ENCODE measurements at places on chromosomes 16 and 17.

DNA sequence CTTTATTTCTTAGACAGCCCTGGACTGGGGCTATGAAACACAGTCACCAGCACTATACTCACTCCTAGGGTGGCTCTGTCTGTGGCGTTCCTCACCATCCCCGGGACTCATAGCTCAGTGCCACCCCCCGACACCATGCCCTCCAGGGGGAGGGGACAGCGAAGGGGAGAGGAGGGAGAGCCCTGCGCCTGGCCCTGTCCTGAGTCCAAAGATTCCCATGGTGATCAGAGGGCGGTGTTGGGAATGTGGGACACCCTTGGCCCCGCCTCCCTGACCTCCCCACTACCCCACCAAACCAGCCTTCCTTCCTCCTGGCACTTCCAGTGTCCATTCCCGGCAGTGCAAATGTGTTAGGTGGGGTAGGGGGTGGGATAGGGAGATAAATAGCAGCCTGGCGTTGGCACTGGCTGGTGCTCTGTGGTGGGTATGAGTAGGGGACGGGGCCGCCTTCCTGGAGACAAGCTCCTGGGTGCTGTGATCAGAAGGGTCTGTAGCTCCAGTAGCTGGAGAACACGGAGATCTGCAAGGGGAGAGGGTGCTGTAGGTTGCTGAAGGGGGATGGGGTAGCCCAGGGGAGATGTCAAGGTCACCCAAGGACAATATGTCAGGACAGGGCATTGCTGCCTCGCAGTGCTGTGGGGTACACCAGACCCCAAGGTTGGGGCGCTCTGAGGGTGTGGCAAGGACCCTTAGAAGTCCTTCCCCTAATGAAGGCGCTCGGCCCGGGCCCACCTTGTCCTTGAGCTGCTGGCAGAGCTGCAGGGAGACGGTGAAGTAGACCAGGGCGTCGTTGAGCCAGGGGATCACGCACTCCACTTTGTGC, 2.0 kb downstream of the SMIM22 start:
- no peak for DNase-seq

DNA sequence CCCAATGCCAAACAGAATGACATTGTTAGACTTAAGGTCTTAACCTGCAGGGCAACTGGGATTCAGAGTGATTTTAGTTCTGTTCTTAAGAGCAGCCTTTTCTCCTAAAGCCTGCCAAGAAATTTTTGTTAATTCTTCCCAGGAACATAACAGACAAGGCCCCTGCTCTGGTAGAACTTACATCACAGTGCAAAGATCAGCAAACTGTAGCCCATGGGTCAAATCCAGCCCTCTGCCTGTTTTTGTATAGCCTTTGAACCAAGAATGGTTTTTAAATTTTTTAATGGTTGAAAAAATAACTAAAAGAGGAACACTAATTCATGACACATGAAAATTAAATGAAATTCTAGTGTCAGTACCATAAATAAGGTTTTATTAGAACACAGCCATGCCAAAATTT, 3.8 kb downstream of the ACSM3 start:
- no peak for DNase-seq

- DNase-seq: no peak
Measured at GRCh38 chr17:73184136-73184993, 8.5 kb upstream of the COG1 start.

DNA sequence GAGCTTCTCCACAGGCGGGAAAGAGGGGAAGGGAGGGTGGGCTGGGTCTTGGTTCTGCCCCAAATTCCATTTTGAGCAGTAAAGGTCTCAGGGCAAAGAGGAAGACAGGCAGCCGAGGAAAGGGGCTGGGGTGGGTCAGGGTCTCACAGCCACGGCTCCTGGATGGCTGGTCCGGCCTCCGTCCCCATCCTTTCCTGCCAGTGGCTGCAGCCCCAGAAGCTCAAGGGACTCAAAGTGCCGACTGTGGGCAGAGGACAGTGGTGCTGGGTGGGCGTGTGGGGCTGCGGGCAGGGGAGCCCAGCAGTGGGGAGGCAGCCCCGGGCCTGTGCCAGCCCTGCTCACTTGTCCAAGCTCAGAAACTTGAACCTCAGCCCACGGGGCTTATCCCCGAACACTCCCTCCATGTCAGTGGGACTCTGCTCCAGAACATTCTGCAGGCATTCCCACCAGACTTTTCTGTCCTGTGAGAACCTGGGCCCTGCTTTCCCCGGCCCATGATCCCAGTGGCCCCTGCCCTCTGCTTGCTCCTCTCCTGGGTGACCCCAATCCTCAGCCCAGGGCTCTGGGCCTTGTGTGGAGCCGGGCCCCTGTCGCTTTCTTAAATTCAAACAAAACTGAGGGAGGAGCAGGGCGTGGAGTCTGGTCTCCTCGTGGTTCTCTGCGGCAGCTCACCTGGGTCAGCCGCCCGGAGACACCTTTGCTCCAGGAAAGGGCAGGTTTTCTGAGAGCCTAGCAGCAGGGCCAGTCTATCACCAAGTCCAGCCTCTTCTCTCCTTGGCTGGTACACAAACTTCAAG, 117.8 kb upstream of the METRNL start:
- DNase-seq: no peak

DNA sequence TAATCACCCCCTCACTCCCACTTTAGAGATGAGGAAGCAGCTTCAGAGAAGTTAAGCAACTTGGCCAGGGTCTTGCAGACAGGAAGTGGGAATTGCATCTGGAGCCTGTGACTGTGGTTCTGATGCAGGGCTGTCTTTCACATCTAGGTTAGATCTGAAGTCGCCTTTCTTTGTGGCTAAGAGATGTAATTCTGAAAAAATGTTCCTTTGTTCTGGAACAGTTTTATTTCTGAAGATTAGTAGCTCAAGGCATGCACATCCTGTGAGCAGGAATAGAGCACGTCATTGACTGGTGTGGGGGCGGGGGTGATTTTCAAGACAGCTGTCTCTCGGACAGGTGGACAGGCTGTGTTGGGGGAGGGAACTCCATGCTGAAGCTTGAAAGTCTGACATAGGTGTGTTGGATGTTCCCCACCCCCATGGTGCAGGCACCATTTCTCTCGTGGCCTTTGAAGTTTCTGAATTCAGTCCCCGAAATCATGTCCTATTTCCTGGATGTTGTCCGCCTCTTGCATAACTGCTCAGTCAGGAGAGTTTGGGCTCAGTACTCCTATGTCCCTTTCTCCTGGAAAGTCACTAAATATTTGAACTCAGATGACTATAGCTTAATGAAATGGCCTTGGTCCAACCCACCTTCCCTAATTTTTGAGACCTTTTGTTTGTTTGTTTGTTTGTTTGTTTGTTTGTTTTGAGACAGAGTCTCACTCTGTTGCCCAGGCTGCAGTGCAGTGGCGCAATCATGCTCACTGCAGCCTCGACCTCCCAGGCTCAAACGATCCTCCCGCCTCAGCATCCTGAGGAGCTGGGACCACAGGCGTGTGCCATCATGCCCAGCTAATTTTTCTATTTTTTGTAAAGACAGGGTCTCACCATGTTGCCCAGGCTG, 21.0 kb upstream of the HERPUD1 start:
- peak; percentile 82 for DNase-seq

DNA sequence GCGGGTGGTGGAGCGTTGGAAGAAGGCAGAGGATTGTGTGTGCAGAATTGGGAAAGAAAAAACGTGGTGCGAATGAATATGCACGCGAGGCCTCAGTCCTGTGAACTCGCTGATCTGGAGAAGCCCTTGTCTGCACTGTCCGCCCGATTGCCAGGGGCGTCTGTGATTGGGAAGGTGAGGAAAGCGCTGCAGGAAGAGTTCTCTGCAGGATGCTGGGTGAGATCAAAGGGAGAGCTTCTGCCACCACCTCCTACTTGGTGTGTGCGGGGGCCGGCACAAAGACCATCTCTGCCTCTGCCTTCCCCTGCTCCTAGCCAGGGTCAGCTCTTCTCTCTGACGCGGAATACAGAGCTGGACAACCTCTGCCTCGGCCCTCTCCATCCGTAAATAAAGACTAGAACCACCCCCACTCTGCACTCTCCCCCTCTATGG, 841 bp upstream of the RAB5C start:
- peak; percentile 23 for DNase-seq

- DNase-seq: no peak
Measured at GRCh38 chr17:14427900-14428647, 127.2 kb downstream of the HS3ST3B1 start.

- DNase-seq: no peak
Measured at GRCh38 chr17:70624211-70624610, 454.9 kb downstream of the KCNJ2 start.

GRCh38 chr17:45230787-45231480, 9.2 kb downstream of the FMNL1 start:
- peak; percentile 44 for DNase-seq

DNA sequence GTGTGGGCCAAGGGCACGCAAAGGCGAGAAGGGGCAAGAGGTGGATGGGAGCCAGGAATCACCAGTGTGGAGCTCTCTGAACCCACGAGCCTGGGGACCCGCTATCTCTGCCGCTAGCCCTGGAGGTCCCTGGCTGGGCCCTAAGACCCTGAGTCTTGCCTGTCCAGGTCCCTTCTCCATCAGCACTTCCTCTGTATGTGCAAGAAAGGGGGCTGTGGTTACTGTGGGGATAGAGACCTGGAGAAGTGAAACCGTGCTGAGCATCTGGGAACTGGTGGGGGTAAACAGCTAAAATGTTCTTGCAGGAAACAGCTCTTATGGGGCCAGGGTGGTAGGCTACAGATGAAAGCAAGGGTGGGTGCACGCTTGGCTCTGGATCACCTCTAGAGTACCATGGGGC, 3.1 kb downstream of the SPNS3 start:
- no peak for DNase-seq

GRCh38 chr17:7889166-7889955, 772 bp downstream of the CHD3 start:
- DNase-seq: peak; percentile 84

DNA sequence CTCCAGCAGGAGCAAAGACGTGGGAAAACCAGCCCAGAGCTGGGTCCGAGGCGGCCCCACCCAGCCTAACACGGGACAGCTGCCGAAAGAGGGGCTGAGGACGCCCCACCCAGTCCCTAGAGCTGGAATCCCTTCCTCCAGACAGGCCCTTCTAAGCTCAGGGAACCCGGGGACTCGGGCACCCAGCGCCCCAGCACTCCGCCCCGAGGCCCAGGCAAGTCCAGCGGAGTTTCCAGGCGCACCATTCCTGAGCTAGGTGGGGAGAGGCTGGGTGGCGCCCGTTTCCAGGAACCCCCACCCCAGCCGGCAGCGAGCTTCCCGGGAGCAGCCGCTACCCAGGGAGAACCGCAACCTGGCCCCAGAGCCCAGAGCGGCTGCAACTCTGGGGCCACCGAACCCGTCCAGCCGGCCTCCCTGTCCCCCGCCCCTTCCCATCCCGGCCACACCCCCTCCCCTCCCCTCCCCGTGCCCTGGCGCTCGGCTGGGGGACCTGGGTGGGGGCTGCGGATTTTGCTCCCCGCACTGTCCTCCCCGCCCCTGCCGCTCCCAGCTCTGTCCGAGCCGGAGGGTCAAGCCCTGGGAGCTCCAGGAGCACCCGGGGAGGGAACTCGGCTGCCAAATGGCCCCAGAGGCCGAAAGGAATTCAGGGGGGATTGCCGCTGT, 536 bp downstream of the TMC6 start:
- no peak for DNase-seq

GRCh38 chr17:7993972-7994589, 8.3 kb upstream of the GUCY2D start:
- no peak for DNase-seq

DNA sequence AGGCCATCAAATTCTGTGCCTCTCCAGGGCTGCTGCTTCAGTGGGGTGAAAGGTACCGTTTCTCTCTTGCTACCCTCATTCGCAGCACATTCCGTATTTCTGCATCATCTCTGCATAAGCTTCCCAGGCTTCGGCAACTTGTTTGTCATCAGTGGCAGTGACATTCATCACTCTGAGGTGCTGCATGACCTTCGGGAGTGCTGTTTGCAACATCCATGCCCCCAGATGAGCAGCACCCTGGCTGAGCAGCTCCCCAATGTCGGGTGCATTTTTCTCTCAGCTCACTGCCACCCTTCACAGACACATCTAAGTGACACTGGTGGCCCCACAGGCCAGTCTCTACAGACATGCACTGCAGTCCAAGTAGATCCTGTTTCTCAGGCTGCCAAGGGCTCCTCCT, 3.8 kb downstream of the CREBBP start:
- DNase-seq: no peak

GRCh38 chr17:44595216-44595775, 38.0 kb downstream of the FZD2 start:
- DNase-seq: no peak

- no peak for DNase-seq
Measured at GRCh38 chr17:46818929-46819859, 702 bp upstream of the WNT3 start.

DNA sequence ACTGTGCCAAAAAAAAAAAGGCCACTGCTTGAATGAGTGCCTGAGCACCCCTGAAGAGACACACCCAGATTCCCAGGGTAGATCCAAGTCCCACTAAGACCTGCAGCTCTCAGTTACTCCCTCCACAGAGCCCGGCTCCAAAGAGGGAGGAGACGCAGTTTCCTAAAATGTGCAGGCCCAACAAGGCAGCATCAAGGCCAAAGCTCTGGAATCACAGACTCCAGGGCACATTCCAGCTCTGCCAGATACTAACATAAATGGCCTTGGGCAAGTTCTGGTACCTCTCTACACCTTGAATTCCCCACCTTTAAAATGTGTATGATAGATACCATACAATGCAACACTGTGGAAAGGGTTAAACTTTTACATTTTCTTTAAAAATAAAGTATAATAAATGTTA, 57.0 kb downstream of the GAS7 start:
- no peak for DNase-seq

DNA sequence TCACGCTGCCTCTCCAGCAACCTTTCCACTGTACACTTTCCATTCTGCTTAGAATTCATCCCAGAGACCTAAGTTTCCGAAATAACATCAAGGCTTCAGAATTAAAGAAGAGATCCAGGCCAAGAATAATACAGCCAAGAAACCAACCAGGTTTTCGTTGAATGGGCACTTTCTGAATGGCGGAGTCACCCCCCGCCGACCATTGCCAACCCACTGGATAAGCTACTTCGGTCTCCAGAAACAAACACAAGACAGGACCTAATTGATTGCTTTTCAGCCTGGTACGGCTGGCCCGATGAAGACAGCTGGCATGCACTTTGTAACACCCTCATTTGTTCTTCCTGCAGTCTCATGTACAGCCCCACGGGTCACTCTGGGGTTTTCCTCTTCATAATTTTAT, 308.1 kb upstream of the ZFHX3 start:
- no peak for DNase-seq

DNA sequence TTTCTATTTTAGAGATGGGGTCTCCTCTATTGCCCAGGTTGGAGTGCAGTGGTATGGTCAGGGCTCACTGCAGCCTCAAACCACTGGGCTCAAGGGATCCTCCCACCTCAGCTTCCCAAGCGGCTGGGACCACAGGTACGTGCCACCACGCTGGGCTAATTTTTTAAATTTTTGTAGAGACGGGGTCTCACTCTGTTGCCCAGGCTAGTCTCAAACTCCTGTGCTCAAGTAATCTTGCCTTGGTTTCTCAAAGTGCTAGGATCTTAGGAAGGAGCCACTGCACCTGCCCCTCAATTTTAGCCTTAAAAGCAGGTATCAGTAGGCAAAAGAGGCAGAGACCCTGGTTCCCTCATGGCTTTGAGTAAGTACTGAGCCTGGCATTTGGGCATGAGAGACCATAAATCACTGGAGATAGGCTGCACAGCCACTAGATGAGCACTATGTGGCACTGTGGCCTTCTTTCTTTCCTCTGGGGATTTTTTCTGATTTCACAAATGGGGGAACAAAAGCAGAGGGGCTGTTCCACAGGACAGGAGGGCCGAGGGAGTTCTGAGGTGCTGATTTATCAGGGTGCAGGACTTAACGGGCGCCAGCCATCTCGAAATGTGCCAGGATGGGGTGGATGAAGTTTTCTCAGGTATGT, 82.2 kb downstream of the PLXDC1 start:
- DNase-seq: peak; percentile 76

Measured in choroid plexus epithelial cell (primary cell).